ENCODE measurements at places on chromosomes 12 and 14.

DNA sequence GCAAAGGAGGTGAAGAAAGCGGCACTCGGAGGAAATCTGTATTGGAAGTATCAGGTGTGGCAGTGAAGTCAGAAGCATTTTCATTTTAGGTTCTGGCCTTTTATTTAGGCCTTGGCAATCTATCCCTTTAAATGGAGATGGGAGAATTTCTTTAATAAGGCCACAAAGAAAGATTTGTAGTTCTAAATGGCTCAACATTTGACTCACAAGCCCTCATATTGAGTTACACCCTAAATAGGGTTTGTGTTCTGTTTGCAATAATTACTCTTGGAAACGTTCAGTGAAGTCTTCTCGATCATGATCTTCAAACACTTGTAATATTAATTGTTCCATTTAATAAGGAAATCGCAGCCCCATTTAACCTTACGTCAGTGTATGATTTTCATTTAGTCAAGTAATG lies 25.3 kb upstream of the TMEM260 start:
- DNase-seq, result no peak

DNA sequence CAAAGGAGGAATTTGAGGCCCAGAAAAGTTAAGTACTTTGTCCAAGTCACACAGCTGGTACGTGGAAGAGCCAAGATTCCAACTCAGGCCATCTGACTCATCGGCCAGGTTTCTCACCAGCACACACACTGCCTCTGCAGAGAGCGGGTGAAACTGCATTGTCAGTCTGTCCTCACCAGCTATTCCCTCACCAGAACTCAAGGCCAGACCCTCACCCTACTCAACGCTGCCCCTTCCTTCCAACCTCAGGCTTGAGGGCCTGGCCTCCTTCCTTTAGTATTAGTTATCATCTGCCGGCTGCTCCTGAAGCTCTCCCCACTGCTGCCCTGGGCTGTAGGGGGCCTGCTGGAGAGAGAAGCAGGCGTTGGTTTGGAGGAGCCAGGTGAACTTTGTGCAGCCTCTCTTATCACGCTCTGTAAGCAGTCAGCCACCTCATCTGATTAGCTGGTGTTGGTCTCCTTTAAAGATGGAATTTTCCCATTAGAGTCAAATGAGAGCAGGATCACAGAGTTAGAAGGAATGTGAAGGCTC lies 16.6 kb upstream of the PLEK2 start:
- DNase-seq, result peak; percentile 27

DNA sequence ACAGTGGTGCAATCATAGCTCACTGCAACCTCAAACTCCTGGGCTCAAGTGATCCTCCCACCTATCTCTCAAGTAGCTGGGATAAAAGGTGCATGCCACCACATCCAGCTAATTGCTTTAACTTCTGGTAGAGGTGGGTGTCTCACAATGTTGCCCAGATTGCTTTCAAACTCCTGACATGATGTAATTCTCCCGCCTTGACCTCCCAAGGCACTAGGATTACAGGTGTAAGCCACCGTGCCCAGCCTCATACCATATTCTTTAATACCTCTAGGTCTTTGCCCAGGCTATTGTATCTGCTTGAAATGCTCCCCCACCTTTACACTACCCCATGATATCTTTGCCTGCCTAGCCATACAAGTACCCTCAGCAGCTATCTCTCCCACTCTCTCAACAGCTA lies 11.3 kb downstream of the R3HDM2 start:
- no peak for DNase-seq

- peak; percentile 36 for DNase-seq
Observed at GRCh38 chr14:63770187-63770807, 42.4 kb upstream of the SGPP1 start.

- no peak for DNase-seq
Observed at GRCh38 chr12:118520214-118521035, 144.1 kb downstream of the SUDS3 start.

- no peak for DNase-seq
Observed at GRCh38 chr14:61372379-61372778, 51.0 kb downstream of the PRKCH start.

DNA sequence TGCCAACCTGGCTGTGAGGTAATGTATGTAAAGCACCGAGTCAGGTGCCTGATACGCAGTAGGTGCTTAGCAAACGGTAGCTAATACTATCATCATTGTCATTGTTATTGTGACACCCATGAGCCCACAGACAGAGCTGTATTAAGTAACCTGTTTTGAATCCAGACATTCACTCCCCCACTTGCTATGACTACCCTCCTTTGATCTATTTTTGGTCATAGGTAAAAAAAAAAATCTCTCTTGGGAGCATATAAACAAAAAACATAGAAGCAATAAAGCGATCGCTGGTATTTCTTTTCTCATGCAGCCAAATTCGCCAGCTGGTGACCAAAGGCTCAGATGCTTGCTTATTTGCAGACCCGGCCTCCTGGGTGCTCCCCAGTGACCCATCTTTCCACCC lies 330.2 kb downstream of the DPF3 start:
- DNase-seq, result no peak

DNA sequence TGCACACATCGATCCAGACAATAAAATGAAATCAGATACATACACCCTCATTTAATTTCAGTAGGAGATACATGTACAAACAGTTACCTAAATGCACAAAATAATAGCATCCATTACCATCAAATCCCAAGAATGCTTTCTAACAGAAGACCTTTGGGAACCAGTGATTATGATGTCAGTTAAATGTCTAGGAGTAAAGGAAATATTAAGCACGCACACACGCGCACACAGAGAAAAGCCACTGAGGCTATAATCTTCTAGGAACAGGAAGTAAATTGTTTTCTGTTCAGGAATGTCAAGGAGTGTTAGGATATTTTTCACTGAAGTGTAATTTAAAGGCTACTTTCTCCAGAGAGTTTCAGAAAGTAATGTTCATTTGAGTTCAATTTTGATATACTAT lies 250.1 kb downstream of the MDGA2 start:
- DNase-seq, result no peak

DNA sequence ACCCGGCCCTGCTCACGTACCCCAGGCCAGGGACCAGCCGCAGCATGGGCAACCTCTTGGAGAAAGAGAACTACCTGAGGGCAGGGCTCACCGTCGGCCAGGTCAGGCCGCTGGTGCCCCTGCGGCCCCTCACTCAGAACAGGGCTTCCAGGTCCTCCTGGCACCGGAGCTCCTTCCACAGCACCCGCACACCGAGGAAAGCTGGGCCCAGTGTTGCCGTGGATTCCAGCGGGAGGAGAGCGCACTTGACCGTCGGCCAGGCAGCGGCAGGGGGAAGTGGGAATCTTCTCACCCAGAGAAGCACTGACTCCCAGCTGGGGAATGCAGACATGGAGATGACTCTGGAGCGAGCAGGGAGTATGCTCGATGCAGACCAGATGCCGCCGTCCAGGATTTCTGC lies 7.9 kb upstream of the VAMP1 start:
- DNase-seq, result no peak

GRCh38 chr12:27771481-27772327 lies 8.3 kb upstream of the KLHL42 start:
- DNase-seq, result no peak

DNA sequence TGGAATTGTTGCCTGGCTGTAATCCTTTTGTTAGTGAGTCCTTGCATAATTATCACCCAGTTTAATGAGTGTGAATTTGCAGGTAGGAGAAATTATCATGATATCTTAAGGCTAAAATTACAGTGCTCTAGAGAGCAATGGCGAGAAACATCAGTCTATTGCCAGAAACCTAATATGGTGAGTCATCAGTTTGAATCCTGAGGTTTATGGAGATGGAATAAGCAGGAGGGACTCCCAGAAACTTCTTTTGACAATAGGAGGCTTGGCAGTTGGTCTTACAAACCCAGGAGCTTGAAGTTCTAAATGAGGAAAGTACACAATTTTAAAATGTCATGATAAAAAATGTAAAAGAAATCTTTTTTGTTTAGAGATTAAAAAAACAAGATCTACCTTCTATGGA lies 31.5 kb upstream of the CRADD start:
- DNase-seq, result no peak

DNA sequence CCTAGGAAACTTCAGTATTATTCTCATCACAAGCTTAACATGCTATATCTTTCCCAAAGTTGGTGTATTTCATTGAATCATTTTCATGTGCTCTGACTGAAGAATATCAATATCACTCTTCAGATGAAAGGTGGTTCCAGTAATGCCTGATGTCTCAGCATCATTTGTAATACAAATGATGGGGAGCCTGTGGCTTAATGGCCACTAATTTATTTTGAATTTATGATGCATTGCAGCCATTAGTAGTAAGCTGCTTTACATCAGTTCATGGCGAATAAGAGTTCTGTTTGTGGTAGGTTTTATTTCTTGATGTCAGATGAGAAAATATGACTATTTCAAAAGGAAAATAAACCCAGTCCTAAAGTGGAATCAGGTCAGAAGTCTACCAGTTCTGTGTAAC lies 139.4 kb downstream of the SLC16A7 start:
- DNase-seq, result no peak

GRCh38 chr14:69049675-69050074 lies 70.6 kb upstream of the ACTN1 start:
- DNase-seq, result no peak

DNA sequence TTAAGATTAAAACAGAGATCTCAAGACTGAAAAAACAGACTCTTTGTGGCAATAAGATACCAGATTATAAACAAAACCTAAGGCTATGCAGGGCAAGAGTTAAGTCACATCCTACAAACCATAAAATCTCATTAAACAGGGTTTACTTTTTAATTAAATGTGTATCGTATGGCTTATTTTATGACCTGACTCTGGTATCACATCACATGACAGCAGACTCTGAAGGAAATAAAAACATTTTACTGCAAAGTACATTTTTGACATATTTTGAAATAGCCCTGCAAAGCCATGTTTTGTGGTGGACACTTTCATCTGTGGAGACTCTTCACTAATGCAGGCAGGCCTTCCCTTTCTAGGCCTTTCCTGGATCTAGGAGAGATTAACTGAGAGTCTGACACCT lies 327.6 kb upstream of the CLEC14A start:
- DNase-seq, result no peak

DNA sequence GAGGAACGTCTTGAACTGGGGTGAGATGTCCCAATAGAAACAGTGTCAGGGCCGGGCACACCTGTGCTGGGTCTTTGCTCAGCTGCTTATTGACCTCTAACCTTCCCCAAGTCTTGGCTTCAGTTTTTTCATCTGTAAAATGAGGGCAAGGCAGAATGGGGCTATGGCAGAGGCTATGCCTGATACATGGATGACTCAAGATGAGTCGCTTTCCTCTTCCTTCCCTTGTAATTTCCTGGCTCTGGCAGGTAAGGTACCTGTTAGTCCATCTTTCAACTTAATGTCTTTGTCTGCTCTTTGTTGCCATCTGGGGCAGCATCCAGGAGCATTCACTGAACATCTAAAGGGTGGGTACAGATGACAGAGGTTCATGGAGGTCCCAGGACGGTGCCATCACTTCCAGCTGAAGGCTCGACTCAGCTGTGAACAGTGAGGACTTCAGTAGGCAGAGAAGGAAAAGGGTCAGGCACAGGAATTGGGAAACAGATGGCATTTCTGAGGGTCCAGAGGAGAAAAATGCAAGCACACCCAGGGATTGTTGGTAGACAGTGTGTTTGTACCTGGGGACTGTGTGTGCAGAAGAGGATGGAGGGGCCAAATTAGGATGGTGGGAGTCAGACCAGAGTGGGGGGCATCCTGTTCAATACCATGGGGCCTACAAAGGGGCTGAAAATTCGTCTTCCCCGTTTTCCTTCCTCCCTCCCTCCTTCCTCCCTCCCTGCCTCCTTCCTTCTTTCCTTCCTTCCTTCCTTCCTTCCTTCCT lies 268.3 kb downstream of the VRK1 start:
- DNase-seq, result no peak

DNA sequence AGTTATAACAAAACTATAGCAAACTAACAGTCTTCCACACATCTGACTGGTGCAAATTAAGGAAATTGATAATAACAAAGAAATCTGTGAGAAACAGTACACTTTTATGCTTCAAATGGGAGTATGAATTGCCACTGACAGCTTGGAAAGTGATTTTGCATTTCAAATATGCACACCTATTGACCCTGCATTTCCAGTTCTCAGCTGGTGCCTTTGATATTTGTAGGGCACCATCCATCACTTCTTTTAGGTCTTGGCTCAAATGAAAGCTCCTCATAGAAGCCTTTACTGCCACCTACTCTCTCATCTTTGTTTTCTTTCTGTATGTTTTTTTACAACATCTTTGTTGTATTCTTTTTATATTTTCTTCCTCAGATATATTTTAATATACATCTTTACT lies 125.1 kb downstream of the ST8SIA1 start:
- DNase-seq, result no peak

GRCh38 chr14:22996768-22997654 lies 12.9 kb downstream of the C14orf93 start:
- no peak for DNase-seq

- DNase-seq, result peak; percentile 77
Observed at GRCh38 chr12:24822121-24822899, 126.6 kb downstream of the BCAT1 start.

DNA sequence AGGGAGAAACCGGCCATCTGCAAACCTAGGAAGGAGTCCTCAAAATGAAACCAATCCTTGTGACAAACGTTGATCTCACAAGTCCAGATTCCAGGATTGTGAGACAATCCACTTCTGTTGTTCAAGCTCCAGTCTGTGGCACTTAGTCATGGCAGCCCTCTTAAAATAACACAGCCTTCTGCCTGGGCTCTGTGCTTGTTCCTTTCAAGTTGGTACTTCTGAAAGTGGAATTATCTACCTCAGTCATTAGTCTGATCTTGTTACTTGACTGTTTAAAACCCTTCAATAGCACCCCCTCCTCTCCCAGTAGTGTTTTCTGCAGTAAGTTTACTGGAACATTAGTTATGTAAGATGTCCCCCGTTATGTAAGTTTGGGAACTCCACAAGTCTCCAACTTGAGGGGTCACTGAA lies 111.0 kb upstream of the HIF1A start:
- DNase-seq, result no peak

GRCh38 chr14:100603341-100604120 lies 16.3 kb upstream of the BEGAIN start:
- no peak for DNase-seq

- DNase-seq, result no peak
Observed at GRCh38 chr12:111112311-111113098, 192.1 kb upstream of the MYL2 start.

GRCh38 chr14:58667900-58668299 lies 30.1 kb downstream of the DACT1 start:
- DNase-seq, result no peak

DNA sequence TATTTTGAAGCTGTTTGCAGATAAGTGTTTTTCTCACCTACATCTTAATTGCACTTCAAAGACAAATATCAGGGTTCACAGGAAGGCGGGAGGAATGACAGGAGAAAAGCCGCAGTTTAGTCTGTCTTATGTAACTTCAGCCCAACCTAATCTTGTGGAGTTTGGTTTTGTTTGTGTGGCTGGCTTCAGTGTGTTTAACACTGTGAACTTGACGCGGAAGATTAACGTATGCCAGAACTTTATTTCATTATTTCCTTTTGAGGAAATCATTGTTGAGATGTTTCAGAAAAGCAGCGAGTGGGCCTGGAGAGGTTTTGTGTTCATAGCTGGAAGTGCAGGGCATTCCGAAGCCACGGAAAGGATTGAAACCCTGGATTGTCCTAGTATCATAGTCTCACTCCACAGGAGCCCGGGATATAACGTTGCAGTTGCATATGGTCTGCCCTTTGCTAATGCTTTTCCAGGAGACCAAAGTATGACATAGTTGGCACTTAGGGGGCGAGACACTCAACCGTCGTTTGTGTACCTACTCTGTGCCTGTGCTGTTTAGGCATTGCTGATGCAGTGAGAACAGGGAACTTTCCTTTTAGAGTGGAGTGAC lies 2.0 kb downstream of the PELI2 start:
- no peak for DNase-seq

- no peak for DNase-seq
Observed at GRCh38 chr12:71141378-71141926, 16.3 kb downstream of the TSPAN8 start.

- no peak for DNase-seq
Observed at GRCh38 chr14:66842911-66843512, 335.1 kb downstream of the GPHN start.
